Choroid plexus epithelial cell (primary cell): ENCODE measurements at places on chromosomes 3 and 15.

DNA sequence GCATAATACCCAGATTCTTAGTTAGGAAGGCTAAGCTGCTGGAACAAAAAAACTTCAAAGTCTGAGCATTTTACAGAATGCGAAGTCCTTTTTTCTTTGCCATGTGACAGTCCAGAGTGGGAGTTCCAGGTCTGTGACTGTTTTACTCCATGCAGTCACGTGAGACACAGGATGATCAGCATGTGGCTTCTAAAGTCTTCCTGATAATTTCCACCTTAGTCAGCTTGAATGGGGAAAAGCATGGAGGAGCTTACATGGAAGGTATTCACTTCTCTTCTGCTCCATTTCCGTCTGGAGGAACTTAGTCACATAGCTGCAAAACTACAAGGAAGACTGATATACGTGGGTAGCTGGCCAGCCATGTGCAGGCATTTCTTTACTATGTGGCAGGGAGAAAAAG is 1.7 kb downstream of the SNTN start:
- no peak for DNase-seq

DNA sequence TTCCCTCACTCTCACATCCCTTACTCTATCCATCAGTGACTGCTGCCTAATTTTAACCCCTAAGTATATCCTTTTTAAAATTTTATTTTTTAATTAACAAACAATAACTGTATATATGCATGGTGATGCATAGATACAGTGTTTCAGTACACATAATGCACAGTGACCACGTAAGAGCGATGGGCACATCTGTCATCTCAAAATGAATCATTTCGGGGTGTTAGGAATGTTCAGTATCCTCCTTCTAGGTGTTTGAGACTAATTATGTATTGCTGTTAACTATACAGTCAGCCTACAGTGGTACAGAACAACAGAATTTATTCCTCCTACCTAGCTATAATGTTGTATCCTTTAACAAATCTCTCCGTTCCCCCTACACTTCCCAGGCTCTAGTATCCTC is 307.0 kb downstream of the FOXP1 start:
- no peak for DNase-seq

- peak; percentile 33 for DNase-seq
Measured at GRCh38 chr15:99909592-99910295, 176.5 kb upstream of the LYSMD4 start.

DNA sequence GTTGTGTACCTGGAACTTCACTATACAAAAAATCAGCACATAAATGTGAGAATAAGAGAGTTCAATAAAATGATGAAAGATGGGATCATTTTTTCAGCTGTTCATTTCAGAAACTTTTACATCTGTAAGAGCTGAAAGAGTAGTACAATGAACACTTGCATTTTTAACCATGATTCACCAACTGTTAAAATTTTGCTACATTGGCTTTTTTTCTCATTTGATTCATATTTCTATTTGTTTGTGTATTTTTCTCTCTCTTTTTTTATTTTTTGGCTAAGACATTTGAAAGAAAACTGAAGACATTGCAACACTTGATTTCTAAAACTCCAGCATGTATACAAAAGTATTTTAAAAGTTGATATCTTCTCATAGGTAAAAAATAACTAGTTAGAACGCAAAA is 98.3 kb upstream of the CDIN1 start:
- DNase-seq: no peak

DNA sequence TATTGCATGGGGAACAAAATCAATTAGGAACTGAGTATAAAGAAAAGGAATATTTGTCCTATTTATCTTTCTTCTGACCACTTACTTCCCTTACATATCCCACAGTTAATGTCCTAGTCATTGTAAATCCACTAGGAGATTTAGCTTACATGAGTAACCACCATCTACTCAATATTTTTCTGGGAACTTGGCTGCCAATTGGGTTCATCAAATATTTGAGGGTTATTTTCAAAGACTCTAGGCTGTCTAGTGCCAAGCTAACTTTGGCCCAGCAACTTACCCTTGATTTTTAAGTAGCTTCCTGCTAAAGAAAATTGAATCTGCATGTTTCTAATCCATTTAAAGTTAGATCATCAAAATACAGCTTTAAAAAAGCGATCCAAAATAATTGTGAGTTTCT is 362.5 kb upstream of the EPHA3 start:
- DNase-seq: no peak

- DNase-seq: peak; percentile 98
Measured at GRCh38 chr3:105598042-105598796, 231.5 kb downstream of the ALCAM start.

DNA sequence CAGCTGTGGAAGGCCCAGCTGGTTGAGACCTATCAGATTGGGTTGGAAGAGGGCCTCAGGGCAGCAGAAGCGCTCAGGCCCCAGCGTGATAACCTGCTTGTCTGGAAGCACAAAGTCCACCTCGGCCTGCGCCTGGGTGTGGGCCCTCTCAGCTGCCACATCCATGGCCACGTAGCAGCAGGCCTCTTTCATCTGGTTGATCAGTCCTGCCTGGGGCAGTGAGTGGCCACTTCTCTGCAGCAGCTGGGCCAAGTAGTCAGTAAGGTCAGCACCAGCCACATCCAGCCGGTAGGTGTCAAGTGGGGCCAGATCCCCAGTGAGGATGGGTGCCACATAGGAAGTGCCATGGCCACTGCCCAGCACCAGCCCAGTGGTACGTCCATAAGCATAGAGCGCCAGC is 3.9 kb upstream of the CAMKV start:
- no peak for DNase-seq

DNA sequence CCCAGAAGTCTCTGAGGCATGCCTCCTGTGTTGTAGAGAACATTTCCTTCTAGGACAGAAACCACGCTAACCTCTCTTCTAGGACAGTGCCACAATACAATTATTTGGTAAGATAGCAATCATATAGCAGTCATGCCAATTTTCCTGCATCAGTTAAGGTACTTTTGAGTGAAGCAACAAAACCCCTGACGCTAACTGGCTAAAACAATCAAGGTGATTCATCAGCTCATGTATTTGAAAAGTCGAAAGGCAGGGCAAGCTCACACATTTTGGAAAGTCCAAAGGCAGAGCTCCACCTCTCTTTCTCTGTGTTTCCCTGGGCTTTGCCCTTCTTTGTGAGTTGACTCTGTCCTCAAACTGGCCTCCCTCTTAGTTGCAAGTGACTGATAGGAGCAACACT is 10.1 kb downstream of the TERC start:
- no peak for DNase-seq

DNA sequence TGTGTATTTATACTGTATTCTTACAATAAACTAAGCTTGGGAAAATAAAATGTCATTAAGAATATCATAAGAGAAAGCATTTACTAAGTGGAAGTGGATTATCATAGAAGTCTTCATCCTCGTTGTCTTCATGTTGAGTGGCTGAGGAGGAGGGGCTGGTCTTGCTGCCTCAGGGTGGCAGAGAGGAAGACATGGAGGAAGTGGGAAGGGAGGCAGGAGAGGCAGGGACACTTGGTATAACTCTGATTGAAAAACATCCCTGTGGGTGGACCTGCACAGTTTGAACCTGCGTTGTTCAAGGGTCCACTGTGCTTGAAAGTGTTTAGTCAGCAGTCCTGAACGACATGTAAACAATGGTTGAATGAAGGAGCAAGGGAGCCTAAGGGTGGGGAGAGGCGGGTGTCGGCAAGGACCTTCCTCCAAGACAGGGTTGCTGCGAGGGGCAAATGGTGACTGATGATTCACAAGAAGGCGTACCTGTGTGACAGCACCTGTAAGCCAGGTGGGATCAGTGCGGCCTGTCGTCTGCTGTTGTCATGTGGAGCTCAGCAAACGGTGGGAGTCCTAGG is 103.8 kb upstream of the KLF13 start:
- no peak for DNase-seq

GRCh38 chr3:21989341-21990042 is 238.5 kb upstream of the ZNF385D start:
- DNase-seq: peak; percentile 27

DNA sequence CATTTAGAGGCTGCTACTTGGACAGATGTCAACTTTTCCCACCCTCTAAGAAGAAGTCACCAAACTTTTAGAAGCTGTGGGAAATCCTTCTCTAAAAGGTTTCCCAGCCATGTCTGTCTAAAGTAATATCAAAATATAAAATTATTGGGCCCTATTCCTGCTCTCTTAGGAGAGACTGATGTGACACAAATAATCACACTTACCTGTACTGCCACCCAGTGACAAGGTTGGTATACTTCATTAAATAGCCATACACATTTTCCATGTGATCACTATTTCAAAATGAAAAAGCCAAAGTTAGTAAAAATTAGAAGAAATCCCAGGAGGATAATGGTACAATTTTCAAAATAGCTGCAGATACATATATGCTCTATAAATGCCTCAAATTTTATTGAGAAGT is 12.6 kb downstream of the OSBPL11 start:
- DNase-seq: peak; percentile 39

GRCh38 chr3:80697291-80697690 is 929.5 kb upstream of the ROBO1 start:
- no peak for DNase-seq

DNA sequence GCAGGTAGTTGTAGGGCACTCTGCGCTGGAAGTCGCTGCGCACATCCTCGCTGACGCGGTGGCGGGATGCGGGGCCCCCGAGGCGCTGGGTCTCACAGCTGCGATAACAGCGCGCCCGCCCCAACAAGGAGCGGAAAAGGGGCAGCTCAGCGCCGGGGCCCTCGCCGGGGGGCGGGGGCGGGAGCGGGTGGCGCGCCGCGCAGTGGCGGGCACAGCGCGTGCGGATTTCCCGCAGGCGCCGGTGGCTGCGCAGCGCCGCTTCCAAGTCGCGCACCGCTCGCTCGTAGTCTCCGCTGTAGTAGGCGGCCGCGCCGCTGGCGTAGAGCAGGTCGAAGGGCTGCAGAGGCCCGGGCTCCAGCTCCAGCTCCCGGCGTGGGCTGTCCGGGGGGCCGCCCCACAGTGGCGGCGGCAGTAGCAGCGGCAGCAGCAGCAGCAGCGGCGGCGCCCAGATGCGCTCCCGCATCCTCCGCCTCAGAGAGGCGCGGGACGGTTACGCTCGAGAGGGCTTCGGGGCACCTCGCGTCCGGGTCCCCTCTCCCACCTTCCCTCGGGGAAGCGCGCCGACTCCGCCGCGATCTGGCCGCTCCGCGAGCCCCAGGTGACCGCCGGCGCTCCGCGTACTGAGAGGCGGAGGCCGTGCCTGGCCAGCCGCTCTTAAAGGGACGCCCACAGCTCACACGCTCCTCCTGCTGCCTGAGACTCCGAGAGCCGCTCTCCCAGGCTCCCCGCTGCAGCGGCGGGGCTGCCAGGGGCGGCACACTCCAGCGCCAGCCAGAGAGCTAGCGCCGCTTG is at the start of gene P3H2:
P3H2 (minus strand) TSS at position 629 of the 792 bp plus-strand sequence; CDS start at position 463, 166 bp downstream.
- DNase-seq: peak; percentile 94

DNA sequence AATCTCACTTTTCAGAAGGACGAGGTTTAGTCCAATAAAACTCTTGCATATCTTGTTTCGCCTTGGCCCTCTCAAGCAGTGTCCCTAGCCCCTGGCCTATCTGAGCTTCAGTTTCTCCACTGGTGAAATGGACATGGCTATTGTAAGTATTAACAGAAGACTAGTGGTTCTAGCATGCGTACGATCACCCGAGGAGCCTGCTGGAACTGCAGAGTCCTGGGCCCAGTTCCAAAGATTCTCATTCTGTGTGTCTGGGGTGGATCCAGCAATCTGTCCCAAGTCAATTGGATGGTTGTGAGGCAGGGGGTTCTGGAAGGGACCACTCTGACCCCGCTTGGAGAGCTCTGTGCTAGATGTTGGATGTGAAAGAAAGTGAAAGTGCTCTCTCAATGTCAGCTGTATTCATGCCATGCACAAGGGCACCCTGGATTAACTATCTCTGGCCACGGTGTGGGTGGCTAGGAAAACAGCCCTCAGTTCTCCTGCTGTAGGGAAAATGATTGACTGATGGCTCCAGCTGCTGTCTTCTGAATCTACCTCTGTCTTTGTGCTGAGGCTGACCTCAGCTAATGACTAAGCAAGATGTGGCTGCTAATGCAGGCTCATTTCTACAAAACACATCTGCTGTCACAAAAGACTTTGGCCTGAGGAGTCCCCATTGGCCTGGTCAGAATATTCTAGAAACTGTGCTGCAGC is 1.9 kb upstream of the PLA1A start:
- DNase-seq: no peak

DNA sequence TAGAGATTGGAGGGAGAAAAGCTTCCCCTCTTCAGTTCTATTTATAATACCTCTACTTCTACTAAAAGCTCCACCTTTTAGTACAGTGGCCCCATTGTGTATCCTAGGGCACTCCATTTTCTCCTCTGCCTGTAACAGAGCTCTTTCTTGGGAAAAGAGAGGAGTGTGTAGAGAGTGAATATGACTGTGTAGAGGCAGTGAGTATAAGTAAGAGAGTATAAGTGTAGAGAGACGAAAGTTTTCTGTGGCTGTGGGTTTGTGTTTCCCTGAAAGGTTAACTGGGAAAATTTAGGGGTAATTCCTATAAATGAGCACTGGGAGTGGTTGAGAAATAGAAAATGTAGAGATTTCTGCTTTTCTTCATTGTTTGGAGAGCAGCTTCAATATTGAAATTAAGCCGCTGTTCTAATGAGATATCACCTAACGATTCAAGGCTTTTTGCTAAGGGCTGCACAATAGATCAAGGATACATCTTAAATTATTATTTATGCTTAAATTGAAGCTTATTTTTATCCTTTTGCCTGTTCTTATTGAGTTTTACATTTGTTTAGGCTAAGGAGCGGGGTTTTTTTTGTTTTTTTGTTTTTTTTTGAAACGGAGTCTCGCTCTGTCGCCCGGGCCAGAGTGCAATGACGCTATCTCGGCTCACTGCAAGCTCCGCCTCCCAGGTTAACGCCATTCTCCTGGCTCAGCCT is 6.9 kb downstream of the IQGAP1 start:
- DNase-seq: no peak

- DNase-seq: peak; percentile 60
Measured at GRCh38 chr3:107106316-107106715, 270.9 kb upstream of the CCDC54 start.

DNA sequence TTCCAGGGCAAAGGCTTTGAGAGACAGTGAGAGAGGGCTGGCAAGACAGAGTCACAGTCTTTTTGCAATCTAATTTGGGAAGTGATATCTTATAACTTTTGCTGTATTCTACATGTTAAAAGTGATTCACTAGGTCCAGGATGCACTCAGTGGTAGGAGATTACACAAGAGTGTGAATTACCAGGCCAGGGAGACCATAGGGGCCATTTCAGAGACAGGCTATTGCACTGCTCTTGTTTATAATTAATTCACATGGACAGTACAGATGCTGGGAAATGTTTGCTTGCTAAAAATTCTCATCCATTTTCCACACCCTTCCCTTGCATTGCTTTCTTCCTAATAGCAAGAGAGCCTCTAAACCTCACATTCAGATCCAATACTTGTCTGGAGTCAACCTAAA is 22.6 kb upstream of the POMGNT2 start:
- peak; percentile 9 for DNase-seq
